ENCODE measurements at places on chromosomes 6 and 20.

GRCh38 chr6:131290955-131291354, 155.7 kb downstream of the AKAP7 start:
- no peak for DNase-seq

DNA sequence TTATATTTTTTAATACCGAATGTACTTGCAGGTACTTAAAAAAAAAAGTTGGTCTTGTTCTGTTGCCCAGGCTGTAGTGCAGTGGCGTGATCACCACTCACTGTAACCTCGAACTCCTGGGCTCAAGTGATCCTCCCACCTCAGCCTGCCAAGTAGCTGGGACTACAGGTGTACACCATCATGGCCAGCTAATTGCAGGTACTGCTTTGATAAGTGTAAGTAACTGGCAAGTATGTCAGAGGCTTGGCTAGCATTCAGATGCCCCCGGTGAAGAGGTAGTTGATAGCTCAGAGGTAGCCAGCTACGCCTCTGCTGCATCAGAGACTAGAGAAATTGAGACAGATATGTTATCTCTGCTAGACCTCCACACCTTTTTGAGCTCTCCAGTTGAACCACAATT, 40.5 kb downstream of the BTBD9 start:
- no peak for DNase-seq

DNA sequence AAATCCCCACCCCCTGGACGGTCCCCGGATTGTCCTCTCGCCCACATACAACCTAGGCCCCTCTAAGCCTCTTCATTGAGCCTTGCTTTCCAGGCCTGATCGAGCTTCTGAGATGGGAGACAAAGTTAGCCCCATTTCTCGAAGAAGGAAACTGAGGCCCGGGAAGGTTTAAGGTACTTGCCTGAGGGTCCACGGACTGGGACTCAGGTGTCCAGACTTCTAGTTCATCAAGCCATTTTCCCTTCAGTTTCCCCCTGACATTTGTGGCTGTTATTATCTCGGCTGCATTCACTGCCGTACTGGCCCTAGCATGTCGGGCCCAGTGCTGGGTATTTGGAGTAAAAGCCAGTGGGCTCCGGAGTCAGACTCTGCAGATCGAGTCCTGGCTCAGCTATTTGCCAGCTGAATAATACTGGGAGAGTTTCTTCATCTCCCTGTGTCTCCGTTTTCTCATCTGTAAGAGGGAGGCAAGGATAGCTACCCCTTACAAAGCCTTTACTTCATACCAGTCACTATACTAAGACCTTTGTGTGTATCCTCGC, 633 bp downstream of the RPRD1B start:
- no peak for DNase-seq

GRCh38 chr6:144655376-144655775, 370.2 kb downstream of the UTRN start:
- DNase-seq: no peak

DNA sequence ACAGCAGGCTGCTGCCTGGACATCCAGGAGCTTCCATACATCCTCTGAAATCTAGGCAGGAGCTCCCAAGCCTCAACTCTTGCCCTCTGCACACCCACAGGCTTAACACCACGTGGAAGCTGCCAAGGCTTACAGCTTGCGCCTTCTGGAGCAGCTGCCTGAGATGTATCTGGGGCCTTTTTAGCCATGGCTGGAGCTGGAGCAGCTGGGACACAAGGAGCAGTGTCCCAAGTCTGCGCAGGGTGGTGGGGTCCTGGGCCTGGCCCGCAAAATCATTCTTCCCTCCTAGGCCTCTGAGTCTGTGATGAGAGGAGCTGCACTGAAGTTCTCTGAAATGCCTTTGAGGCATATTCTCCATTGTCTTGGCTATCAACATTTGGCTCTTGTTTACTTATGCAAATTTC, 255.0 kb downstream of the DLL1 start:
- no peak for DNase-seq

DNA sequence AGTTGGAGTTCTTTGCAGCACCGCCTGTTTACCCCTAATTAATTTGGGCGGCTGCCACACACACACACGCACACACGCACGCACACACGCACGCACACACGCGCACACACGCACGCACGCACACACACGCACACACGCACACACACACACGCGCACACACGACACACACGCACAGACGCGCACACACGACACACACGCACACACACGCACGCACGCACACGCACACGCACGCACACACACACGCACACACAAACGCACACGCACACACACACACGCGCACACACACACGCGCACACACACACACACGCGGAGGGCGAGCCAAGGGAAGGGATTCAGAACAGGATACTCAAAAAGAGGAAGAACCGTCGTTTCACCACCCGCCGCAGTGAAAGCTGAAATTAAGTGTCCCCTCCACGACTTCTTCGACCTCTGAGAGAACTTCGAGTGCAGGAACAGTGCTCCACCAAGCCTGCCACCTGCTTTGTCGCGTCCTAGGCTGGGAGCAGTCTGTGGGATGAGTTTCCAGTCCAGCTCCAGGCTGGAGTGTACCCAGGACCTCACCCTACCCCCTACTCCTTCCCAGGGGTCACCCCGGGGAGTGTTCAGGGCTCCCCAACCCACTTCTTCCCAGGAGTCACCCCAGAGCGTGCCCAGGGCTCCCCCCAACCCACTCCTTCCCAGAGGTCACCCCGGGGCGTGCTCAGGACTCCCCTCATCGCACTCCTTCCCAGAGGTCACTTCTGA, 1.1 kb downstream of the RNASET2 start:
- DNase-seq: no peak

DNA sequence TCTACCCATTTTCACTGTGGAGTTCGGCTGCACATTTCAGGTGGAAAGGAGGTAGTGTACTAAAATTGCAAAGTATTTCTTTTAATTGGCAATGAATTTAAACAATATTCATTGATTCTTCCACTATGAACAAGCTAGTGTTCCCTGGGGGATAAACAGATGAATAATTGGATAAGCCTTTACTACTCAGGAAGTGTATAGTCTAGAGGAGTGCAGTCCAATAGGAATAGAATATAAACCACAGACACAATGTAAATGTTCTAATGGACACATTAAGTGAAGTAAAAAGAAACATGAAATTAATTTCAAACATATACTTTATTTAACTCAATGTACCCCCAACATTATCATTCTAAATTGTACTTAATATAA, 28.7 kb downstream of the SGK1 start:
- DNase-seq: no peak

GRCh38 chr6:126632271-126632670, 292.4 kb downstream of the CENPW start:
- no peak for DNase-seq

- no peak for DNase-seq
These were observed 449.7 kb upstream of the SULF2 start for GRCh38 chr20:48234951-48235350.

DNA sequence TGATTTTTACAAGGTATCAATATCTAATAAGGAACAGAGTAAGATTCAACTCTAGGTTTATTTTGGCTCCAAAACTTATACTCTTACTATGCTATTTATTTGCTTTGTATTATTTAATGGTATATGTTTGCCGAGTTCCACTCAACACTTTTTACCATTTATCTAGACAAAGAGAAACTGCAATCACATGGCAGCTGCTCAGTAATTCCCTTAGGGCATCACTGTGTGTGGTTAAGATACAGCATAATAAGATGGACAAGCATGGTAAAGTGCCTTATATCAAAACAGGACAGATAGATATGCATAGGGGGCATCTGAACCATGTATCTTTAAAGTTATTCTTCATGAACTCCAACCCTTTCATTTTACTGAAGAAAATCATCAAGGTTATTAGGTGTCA, 483.0 kb upstream of the ID4 start:
- DNase-seq: no peak

GRCh38 chr6:142400495-142400894, 98.7 kb downstream of the ADGRG6 start:
- no peak for DNase-seq

GRCh38 chr20:46423342-46423741, 16.9 kb upstream of the ELMO2 start:
- DNase-seq: no peak

GRCh38 chr6:26017632-26017966, 55.0 kb downstream of the TRIM38 start:
- no peak for DNase-seq

DNA sequence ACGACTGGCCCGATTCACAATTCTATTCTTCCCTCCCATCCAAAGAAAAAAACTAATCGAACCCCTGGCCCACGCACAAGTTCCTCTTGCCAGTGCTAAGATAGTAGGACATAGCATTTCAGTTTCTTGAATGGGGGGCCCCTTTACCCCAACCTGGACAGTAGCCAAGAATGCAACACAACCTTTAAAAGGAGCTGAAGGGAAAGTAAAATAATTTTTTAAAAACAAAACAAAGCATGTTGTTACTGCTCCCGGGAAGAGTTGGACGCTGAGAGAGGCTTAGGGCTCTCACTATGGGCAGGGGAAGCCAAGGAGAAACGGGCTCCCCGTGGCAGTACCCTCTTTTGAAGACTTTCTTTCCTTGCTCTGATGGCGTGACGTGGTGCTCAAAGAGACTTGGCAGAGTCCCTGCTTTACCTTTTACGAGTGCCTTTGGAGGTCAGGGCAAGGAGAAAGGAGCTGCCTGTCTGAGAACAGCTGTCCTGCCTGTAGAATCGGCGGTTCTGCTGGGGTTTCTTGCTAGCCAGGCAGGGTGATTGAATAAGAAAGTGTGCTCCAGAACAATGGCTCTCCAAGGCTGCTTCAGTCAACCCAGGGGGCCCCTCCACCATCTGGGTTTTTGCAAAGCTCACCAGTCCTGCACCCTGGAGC, 5.8 kb downstream of the TFAP2C start:
- DNase-seq: no peak
